Progenitor cell of endocrine pancreas (in vitro differentiated cells): ENCODE measurements at places on chromosomes 6 and 20.

GRCh38 chr6:36964908-36965307, 10.4 kb downstream of the PI16 start:
- DNase-seq: no peak

DNA sequence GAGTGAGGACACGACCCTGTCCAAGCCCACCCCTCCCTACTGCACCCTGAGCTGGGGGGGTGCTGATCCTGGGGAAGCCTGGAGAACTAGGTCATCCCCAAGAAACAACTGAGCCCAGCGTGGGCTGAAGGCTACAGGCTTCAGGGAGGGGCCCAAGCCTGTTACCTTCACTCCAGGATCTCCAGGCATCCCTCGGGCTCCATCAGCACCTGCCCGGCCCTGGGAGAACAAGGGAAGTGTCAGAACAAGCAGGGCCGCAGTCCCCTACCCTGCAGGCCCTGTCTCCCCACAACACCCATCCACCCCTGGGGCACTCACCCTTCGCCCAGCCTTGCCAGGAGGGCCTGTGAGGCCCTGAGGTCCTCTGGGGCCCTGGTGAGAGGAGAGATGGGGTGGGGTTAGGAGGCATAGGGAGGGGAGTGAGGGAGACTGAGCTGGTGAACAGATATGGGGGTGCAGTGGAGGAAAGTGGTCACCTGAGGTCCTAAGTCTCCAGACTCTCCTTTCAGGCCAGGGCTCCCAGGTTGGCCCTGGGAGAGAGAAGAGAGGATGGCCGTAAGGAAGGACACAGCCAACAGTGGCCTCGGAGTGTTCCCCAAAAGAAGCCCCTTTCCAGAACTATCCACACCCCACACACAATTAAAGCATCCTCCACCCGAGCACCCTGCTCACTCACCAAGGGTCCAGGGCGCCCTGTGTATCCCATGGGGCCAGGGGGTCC, 13.4 kb downstream of the COL11A2 start:
- no peak for DNase-seq

- no peak for DNase-seq
These were observed 67.0 kb downstream of the NOX3 start for GRCh38 chr6:155388591-155388990.

GRCh38 chr6:24666097-24666640, 530 bp downstream of the TDP2 start:
- DNase-seq: peak; percentile 22

DNA sequence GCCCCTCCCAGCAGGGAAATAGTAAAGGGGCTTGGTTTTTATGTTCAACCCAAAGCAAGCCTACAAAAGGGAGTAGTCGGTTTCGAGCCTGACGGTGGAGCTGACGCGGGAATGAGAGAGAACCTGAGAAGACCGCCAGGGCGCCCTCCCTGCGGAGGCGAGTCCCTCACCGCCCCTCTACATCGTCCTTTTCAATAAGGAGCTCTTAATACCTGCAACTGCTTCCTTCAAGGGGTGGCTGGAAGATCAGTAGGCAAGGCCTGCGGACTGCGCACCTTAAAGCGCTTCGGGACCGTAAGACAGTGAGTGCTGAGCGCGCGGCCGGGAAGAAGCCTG, 709 bp upstream of the ZNF76 start:
- peak; percentile 22 for DNase-seq
